ENCODE measurements at places on chromosomes 4 and X.

GRCh38 chr4:174523025-174523693 is 871 bp upstream of the HPGD start:
- no peak for DNase-seq

GRCh38 chr4:83831588-83831987 is 295.7 kb downstream of the GPAT3 start:
- DNase-seq = no peak

GRCh38 chrX:152897222-152898131 is at the start of gene ZNF185:
TSS of gene ZNF185 (plus strand) at chrX:152898067. CDS start at chrX:152914490, 16,423 bp downstream.
- no peak for DNase-seq

DNA sequence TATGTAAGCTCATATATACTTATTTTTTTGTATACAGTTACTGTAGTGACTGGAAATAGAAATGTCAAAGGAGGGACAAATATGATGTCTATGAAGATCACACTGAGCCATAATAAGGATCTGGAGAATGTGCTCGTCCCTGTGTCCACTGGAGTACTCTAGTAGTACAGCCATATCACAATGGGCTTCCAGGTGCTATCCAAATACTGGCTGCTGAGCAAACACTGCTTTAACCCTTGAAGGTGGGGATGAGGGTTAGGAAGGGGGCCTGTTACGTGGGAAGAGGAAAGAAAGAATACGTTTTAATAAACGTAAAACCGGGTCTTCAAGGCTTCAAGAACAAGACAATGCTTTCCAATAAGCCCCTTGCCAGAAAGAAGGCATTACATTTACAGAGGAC is 29.8 kb upstream of the TMEM150C start:
- no peak for DNase-seq

DNA sequence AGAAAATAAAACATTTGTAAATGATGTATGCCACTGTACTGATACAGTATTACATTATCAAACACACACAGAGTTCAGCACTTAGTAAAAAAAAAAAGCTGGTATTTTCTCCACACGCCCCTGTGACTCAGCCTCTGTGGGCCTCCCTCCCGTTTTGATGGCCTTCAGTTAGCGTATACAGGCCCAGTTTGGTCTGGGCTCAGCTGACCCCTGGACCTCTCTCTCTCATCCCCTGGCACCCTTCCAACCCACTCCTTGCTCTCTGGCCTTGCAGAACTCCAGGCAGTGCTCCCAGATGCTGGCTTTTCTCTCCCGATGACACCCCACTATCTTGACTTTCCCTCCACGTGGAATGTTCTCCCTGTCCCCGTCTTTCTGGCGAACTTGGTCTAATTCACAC is 89.0 kb upstream of the LIMCH1 start:
- DNase-seq = no peak

DNA sequence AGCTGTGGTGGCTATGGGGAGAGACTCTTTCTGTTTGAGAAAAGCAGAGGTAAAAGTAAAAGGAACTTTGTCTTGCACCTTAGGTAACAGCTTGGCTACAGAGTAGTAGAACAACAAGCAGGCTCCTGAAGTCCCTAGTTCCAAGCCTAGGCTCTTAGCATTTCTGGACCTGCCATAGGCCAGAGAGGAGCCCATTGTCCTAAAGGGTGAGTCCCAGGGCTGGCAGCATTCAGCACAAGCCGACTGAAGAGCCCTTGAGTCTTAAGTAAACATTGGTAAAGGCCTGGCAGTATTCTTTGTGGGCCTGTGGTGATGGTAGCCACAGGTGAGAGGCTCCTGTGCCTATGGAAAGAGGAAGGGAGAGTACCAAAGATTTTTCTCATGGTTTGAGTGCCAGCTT is 38.2 kb downstream of the CSN3 start:
- DNase-seq = no peak

GRCh38 chr4:19711871-19712270 is 539.8 kb upstream of the SLIT2 start:
- DNase-seq = no peak

DNA sequence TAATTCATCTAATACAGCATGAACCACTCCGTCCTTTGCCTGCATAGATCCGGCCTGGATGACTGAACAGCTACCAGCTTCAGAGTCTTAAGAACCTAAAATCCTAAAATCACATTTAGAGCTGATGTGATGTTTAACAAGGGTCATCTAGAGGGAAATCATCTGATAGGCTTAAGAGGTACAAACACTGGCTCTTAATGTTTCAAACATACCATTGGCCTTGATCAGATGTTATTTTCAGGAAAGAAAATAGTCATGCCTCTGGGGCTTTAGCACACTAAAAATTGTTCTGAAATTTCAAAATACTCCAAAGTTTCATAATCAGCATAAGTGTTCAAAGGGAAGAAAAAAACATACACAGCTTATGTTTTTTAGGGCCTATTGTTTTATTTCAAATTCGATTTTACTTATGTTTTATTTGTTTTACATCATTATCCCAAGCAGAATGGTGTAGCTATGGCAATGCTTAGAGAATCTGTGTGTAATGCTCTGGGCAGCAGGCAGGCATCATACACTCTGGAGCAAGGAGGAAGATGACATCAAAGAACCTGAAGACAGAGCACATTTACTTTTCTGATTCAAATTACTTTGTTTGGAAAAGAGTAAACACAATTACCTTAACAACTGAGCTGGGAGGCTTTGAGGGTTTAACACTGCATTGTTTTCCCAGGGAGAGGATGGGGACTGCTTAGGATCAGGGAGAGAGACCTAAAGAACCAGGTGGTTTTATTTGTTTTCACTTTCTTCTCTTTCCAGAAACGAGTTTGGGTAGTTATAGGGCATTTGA is 25.3 kb upstream of the LEF1 start:
- no peak for DNase-seq

DNA sequence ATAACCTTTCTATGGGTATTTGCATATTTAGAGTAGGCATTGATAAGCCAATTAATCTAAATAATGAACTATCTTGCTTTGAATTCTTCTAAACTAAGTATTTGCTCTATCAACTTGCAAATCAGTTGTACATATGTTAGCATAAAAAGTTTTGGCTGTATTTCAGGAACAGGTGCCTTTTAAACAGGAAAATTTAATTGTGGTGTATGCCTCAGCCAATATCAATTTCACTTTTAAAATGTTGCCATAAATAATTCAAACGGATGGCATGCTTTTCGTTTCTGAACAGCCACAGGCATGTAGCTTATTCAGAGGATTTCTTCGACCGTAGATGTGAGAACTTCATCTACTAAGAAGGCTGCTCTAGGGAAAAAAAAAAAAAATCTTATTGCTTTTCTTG is 99.9 kb downstream of the DCLK2 start:
- DNase-seq = no peak

Measured in effector CD4-positive, alpha-beta T cell (primary cell).